Lung (tissue), 17 donors: ENCODE measurements at places on chromosomes 5 and 9.
A peak's percentile ranks its signal among the peaks of the same experiment; 100 is the strongest.

GRCh38 chr9:112774006-112774996 is 23.7 kb downstream of the SNX30 start:
- no peak for DNase-seq

- DNase-seq: peak; percentile 34
Measured at GRCh38 chr5:3602785-3603502, 7.3 kb downstream of the IRX1 start.

DNA sequence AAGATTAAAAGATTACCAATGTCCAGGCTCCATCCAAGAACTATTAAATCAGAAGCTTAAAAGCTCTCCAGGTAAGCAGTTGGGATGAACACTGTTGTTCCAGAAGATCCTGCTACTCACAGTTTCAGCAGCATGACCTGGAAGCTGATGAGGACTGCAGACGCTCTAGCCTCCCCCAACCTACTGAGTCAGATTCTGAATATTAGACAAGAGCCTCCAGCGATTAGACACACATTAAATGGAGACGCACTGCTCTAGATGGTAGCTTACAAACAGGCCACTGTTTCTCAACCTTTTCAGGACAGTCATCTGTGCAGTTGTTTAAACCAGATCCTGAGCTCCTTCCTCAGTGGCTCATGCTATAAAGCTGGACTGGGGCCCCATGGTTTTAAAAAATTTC is 54.3 kb downstream of the MTMR12 start:
- no peak for DNase-seq

DNA sequence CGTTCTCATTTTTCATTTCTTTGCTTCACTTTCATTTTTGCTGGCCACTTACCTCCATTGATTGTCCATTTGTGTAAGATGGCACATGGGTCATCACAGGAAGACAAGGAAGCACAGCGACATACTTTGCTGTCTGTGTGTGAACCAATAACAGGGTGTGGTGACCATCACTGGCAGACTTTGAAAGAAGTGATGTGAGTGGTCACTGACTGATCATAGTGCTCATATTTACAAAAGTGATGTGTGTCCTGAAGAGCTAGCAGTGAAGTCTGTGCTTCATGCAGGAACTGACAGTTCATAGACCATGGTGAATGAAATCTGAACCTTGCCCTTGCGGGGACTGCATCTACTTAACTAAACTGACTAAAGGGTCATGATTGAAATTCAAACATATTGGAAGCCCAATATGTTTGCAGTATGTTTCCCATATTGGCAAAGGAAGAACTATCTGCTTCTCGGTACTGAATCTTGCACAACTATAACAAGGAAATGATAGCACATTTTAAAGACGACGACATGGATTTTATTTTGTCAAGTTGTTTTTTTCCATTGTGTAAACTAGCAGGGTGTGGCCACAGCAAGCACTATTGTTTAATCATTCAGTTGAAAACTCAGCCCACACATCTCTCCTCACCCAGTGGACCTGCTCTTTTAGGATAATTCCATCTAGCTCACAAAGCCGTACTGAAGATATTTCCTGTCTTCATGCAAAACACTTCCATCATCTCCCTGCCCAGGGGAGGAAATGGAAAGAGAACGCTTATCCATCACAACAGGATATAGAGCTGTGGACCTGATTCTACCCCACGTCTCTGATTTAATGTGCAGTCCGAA is 232.0 kb upstream of the ANKRD55 start:
- DNase-seq: no peak

DNA sequence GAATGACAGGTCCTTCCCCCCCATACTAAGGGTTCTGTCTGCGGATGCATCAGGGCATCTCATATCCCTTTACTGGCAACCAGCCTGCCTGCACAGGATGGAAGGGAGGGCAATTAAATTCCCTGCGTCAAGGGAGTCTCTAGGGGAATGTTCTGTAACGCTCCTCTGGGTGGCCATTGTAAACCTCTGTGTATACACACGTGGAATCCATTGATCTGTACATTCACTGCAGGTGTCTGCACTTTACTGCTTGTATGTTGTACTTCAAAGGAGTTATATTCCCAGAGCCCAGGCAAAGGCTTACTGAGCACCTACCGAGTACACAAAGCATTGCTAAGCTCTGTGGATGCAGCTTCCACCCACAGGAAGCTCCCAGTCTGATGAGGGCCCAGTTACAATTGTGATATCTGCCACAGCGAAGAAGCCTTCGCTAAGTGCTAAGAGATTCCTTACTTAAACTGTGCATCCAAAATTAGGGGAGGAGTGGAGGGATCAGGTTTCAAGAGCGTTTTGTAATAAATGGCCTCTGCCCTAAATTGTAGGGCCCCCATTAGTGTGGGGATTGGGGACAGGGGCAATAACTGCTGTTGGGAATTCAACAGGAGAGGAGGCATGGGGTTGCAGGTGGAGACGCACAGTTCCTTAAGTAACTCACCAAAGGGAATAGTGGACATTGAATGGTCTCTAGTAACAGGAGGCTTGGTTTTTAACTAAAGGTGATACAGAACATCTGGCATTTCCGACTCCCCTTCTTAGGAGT is 1.5 kb upstream of the RETREG1 start:
- DNase-seq: no peak

GRCh38 chr5:2163940-2164490 is 281.3 kb upstream of the IRX4 start:
- no peak for DNase-seq

DNA sequence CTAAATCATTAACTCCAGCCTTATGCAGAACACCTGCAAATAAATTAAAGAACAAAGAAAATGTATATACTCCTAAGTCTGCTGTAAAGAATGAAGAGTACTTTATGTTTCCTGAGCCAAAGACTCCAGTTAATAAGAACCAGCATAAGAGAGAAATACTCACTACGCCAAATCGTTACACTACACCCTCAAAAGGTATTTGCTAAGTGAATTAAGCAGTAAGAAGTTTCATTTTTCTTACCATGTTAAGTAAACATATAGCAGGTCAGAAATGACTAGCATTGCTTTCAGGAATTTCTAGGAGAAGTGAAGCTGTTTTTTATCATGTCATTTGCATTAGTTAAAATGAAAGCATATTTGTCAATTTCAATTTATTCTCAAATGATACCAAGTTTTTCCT is 92.7 kb downstream of the MELK start:
- DNase-seq: peak; percentile 29

DNA sequence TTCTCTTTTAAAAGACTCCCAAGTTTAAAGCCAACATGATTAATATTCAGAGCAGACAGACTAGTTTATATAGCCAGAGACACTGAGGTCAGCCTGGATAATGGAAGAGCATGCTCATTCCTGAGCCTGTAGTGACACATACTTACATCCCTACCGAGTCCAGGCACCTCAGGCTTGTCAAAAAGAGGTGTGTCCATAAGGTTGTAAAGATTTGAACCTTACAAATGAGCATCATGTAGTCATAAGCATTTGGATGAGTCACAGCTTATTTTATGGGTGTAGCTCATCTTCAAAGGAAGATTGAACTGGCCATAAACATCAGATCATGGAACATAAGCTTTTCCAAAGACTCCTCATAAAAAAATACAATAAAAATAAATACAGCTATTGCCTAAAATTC is 333.5 kb downstream of the EFNA5 start:
- no peak for DNase-seq

DNA sequence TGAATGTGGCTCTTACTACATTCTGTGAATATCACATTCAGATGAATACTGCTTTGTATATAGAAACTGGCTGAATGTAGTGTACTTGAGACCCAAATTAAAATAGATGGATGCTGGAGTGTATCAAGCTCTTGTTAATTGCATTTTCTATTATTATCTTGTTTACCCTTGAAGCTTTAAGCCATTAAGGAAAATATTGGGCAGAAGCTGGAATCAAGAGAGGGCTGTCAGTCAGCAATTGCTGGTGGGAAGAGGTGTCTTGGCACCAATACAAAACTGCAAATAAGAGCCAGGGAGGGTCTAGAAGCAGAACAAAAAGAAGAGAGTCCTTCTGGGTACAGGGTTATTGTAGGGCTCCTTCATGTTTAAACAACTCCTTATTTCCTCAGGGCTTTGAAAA is 38.8 kb downstream of the MUSK start:
- no peak for DNase-seq

DNA sequence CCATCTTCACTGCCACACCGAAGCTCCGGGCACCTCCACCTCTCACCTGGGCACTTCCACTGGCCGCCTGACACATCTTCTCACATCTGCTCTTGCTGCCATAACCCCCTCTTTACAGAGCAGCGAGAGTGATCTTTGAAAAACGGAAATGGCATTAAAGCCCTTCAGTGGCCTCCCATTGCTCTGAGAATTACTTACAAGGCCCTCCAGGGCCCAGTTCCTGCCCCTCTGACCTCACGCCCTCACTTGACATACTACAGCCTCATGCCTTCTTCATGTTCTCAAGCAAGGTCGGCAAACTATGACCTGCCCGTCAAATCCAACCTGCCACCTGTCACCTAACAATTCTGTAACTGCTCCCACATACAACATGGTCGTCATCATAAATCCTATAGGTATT is 187.3 kb downstream of the NR3C1 start:
- DNase-seq: no peak

- no peak for DNase-seq
Measured at GRCh38 chr5:57004800-57005199, 52.9 kb upstream of the MIER3 start.

GRCh38 chr5:82784521-82784920 is 292.7 kb downstream of the TMEM167A start:
- DNase-seq: no peak

DNA sequence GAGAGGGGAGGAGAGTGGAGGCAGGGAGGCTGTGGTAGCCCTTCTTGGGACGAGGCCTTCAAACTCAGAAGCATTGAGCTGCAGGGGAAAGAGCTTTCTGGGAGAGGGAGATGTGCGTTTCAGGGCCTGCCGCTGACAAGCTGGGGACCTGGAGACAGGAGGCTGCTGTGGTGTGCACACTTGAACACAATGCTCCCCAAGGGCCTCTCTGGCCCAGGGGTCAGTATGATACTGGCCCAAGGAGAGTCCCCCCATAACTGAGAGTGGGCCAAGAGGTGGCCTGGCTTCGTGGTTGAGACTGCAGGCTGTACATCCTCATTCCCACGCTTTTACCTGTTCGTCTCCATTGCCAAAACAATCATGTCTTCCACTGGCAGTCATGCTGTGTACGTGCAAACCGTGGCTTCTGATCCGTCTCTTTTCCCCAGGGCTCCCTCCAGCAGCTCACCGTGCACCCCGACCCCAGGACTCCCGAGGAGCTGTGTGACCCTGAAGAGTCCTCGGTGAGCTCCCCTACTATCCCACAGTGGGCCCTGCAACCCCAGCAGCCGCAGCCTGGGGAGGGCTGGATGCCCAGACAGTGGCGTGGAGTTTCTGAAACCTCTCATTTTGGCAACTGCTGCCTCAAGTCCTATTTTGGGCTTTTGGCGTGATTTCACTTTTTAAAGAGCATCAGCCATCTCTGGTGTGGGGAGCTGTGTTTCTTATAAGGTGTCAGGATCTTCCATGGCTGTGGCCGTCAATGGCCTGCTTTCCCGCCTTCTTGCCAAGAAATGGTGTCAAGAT is 43.4 kb downstream of the COL15A1 start:
- peak; percentile 4 for DNase-seq

DNA sequence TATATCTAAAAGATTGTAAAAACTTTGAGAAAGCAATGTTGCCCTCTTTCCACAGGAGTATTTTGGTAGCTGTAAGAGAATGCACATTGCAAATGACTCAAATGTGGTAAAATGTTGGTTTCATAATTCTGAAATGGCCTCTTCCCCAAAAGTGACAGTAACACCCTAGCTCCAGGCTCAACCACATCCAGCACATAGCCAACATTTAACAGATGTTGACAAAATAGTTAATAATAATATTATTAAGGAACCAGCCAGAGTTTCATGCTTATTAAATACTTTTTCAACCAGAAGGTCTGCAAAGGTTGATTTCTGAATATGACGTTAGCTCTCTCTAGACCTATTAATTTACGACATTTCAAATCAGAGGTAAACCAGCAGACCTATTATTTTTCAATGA is 1.3 kb downstream of the ANXA1 start:
- no peak for DNase-seq

- no peak for DNase-seq
Measured at GRCh38 chr9:133202145-133202513, 6.9 kb downstream of the OBP2B start.

DNA sequence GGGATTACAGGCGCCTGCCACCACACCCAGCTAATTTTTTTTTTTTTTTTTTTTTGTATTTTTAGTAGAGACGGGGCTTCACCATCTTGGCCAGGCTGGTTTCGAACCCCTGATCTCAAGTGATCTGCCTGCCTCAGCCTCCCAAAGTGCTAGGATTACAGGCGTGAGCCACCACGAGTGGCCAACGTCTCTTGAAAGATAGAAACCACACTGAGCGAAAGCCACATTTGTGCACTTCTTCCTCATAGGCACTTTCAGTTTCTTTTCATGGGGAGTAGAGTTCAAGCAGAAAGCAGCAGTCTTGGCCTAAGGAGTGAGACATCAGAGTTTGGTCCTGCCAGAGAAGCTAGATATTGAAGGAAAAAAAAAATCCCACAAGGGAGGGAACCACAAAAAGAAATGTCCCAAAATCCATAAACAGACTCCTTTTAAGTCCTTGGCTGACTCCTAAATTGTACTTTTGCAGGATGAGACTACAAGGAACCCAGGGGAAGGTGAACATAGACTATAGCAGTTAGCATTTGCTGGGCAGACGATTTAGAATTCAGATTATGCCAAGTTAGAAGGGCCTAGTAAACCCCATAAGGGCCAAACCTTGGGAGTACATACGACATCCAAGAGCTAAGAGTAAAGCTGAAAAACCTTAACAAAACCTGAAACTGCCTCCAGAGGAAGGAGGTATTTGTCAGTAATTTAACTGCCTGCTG is 43.9 kb upstream of the GLIPR2 start:
- DNase-seq: peak; percentile 8

DNA sequence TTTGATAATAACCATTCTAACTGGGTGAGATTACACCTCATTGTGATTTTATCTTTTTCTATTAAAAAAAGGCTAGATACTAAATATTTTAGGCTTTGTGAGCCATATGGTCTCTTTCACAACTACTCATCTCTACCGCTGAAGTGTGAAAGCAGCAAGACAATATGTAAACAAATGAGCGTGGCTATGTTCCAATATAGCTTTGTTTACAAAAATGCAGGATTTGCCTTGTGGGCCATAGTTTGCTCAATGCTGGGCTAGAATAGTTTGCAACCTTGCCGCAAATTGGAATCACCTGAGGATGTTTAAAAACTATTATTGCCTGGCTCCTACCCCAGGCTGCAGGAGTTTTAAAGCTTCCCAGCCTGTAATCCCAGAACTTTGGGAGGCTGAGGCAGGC is 10.2 kb upstream of the GPR150 start:
- DNase-seq: no peak

DNA sequence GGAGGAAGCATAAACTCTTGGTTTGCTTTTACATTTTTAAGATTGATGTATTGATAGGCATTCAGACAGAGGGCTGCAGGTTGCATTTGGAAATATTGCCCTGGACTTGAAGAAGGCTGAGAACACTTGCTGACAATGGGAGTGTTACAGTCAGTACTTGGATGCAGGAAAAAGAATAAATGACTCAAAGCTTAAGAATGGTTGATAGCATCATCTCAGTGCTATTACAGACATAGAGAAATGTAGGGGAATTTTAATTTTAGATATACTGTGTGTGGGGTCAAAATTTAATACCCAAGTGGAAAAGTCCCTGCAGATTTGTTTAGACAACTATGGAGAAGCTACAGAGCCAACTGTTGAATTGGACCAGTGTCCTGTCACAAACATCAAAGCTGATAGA is 101.1 kb downstream of the ISL1 start:
- no peak for DNase-seq

- no peak for DNase-seq
Measured at GRCh38 chr5:64775291-64775690, 6.6 kb downstream of the CWC27 start.
